Esophagus squamous epithelium (tissue), 5 donors: ENCODE measurements at places on chromosomes 7 and 10. TPM values are rescaled to one million over a fixed set of nuclear protein-coding genes. Genes with fewer than 3 reads are reported as not detected.

GRCh38 chr10:14032406-14032998, 298.2 kb downstream of the FRMD4A start:
- H3K27me3 ChIP-seq: no peaks in the 10 kb centered on the region
- H3K4me3 ChIP-seq: no peak overlapping the region
- H3K27ac ChIP-seq: no peak overlapping the region
- no peaks in the 10 kb centered on the region for H3K4me1 ChIP-seq

- no peaks in the 10 kb centered on the region for H3K27me3 ChIP-seq
- no peak overlapping the region for H3K4me3 ChIP-seq
- DNase-seq: no peak
- H3K27ac ChIP-seq: no peak overlapping the region
- no peaks in the 10 kb centered on the region for H3K36me3 ChIP-seq
Observed at GRCh38 chr7:37289781-37290180, 158.9 kb downstream of the ELMO1 start.

- DNase-seq: no peak
- no peak overlapping the region for H3K4me3 ChIP-seq
- no peaks in the 10 kb centered on the region for H3K36me3 ChIP-seq
- H3K27me3 ChIP-seq: no peaks in the 10 kb centered on the region
- H3K4me1 ChIP-seq: no peaks in the 10 kb centered on the region
Observed at GRCh38 chr10:19683960-19684359, 132.3 kb upstream of the PLXDC2 start.

- no peaks in the 10 kb centered on the region for H3K4me1 ChIP-seq
- peaks cover 13% of the 10 kb centered on the region for H3K27me3 ChIP-seq
- DNase-seq: no peak
- H3K36me3 ChIP-seq: no peaks in the 10 kb centered on the region
- no peak overlapping the region for H3K27ac ChIP-seq
Observed at GRCh38 chr7:21767300-21767900, 178.3 kb downstream of the CDCA7L start.

DNA sequence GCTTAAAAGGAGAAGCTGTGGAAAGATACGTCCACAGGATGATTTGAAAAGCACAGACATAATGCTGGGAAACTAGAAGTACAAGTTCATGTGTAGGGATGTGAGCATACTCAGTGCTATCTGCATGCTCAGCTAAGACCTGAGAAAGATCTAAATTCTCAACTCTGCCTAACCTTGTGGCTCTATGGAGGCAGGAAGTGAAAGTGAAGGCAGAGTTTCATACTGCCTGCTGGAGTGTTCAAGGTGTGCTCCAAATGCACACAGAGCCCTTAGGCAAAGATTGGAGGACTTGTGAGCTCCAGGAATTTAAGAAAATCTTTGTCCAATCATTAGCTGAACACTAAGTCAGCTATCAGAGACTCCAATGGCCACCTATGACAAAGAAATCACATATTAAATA, 190.9 kb downstream of the RNLS start:
- H3K36me3 ChIP-seq: no peaks in the 10 kb centered on the region
- no peak for DNase-seq
- no peaks in the 10 kb centered on the region for H3K27me3 ChIP-seq
- no peak overlapping the region for H3K4me3 ChIP-seq
- H3K4me1 ChIP-seq: peaks cover 14% of the 10 kb centered on the region

DNA sequence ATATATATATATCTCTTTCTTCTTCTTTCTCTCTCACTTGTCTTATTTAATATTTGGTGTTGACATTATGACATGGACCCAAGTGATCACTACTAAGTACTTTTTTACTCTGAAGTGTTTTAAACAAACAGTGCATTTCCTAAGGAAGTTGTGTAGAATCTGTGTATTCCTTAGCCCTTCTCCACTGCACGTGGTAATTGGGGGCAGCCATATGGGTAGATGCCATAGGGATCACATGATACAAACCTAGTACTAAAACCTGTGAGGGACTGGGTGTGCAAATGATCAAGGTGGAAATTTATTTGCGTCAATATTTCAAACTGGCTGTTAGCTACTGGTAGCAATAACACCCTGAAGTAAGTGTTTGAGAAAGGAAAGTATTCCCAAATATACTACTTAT, 25.0 kb downstream of the THSD7A start:
- no peak overlapping the region for H3K4me3 ChIP-seq
- DNase-seq: no peak
- H3K27ac ChIP-seq: no peak overlapping the region
- no peaks in the 10 kb centered on the region for H3K27me3 ChIP-seq

GRCh38 chr10:80917636-80918035, 379.9 kb downstream of the SH2D4B start:
- H3K4me3 ChIP-seq: no peak overlapping the region
- H3K27me3 ChIP-seq: no peaks in the 10 kb centered on the region
- no peaks in the 10 kb centered on the region for H3K4me1 ChIP-seq
- H3K36me3 ChIP-seq: no peaks in the 10 kb centered on the region

GRCh38 chr7:110507832-110508231, 583.1 kb upstream of the LRRN3 start:
- H3K27me3 ChIP-seq: no peaks in the 10 kb centered on the region
- H3K4me3 ChIP-seq: no peak overlapping the region
- H3K27ac ChIP-seq: no peak overlapping the region
- H3K4me1 ChIP-seq: no peaks in the 10 kb centered on the region

DNA sequence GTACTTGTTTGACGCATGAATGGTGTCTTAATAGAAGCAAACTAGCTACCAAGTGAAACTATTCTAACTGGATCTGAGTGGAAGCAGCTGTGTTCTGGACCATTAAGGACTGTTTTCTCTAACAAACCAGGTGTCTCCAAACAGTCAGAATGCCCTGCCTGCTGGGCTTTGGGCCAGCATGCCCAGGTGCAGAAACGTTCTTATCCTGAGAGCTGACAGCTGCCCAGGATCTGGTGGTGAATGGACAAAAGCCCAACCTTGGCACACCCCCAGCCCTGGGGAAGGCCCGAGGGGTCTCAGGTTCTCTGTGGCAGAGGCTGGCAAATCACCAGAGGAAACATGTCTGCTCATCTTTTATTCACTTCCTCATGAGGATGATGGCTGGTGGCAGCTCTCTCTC, 48.2 kb upstream of the LAMB4 start:
- DNase-seq: no peak
- H3K27me3 ChIP-seq: no peaks in the 10 kb centered on the region
- no peaks in the 10 kb centered on the region for H3K36me3 ChIP-seq
- no peak overlapping the region for H3K4me3 ChIP-seq
- H3K4me1 ChIP-seq: no peaks in the 10 kb centered on the region

DNA sequence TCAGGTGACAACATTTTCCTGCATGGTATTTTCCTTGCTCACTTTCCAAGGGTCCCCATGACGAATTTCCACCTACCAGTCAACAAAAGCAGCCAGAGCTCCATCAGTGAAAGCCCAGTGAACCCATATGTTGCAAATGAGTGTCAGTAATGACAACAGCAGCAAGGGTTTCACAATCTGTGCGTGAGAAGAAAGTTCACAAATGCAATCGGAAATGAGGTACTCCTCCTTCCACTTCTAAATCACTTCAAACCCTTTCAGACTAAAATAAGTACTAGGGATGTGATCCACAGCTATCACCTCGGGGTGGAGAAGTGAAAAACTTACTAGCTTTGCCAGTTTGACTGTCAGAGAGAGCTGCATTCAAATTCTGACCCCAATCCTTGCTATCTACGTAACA, 55.6 kb upstream of the BET1 start:
- H3K27ac ChIP-seq: no peak overlapping the region
- no peaks in the 10 kb centered on the region for H3K27me3 ChIP-seq
- DNase-seq: no peak
- H3K4me3 ChIP-seq: no peak overlapping the region
- no peaks in the 10 kb centered on the region for H3K36me3 ChIP-seq

- no peaks in the 10 kb centered on the region for H3K36me3 ChIP-seq
- peaks cover 18% of the 10 kb centered on the region for H3K4me1 ChIP-seq
- peak within 1 kb of the TSS; percentile 58 for H3K4me3 ChIP-seq
- H3K27ac ChIP-seq: peak within 1 kb of the TSS; percentile 84
- DNase-seq: peak; percentile 37
- no peaks in the 10 kb centered on the region for H3K27me3 ChIP-seq
Observed at GRCh38 chr10:96271016-96271815, at the start of gene BLNK. Gene BLNK (minus strand): TSS chr10:96271569. CDS start chr10:96271398, 171 bp downstream.

DNA sequence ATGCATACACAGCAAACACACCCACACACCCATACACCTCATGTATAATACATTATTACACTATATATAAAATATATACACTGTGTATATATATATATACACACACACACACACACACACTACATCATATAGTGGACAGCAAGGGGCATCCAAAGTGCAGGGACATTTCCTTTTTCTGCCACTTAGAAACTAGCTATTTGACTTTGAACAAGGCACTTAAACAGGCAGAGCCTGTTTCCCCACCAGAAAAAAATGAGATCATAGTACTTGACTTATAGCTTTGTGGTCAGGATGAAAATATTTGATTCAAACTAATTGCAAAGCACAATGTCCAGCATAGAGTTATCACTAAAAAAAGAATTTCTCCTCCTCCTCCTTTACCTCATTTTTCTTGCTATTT, 254.3 kb upstream of the NPVF start:
- DNase-seq: no peak
- H3K27ac ChIP-seq: no peak overlapping the region
- no peaks in the 10 kb centered on the region for H3K36me3 ChIP-seq
- H3K27me3 ChIP-seq: no peaks in the 10 kb centered on the region

DNA sequence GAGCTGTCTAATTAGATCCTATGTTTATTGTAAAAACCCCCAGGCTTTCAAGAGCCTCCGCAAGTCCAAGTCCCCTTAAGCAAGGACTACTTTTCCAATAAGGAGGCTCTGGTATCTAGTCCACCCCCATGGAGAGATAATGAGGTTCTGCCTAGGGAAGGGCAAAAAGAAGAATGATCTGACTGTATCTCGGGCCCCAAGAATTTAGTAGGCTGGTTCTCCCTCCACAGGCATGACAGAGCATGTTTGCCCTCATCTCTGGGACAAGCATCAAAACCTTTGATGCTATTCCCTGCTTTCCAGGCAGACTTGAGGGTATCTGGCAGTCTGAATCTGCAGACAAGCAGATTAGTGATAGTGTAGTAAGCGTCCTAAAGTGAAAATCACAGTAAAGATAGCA, 19.0 kb downstream of the ABCB1 start:
- no peak overlapping the region for H3K27ac ChIP-seq
- DNase-seq: no peak
- peaks cover 9% of the 10 kb centered on the region for H3K4me1 ChIP-seq
- H3K36me3 ChIP-seq: no peaks in the 10 kb centered on the region

DNA sequence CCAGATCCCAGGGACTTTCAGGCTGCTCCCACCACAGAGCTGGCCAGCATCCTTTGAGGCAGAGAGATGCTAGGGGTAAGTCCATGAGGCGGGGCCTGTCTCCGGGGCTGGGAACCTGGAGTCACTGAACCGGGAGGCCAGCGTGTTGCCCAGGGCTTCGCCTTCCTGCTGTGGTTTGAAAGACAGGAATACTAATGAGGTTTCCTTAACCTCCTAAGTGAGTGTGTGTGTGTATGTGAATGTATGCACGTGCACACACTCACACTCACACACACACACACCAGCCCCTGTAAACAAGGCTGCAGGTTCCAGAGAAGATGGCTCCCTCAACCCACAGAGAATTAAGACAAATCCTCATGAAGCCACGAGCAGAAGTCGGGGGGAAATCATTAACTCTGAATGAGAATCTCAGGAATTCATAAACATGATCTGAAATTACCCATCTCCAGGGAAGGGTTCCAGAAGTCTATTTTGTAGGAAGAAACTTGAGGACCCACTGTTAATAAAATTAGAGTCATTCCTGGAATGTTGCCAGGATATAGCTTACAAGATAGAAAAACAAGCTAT, 20.3 kb upstream of the PFKP start:
- H3K27me3 ChIP-seq: no peaks in the 10 kb centered on the region
- no peak for DNase-seq
- H3K27ac ChIP-seq: peak overlapping the region; percentile 80
- H3K36me3 ChIP-seq: no peaks in the 10 kb centered on the region

GRCh38 chr7:18337048-18337809, 158.3 kb upstream of the HDAC9 start:
- H3K4me3 ChIP-seq: no peak overlapping the region
- H3K27ac ChIP-seq: no peak overlapping the region
- H3K27me3 ChIP-seq: no peaks in the 10 kb centered on the region
- no peak for DNase-seq

DNA sequence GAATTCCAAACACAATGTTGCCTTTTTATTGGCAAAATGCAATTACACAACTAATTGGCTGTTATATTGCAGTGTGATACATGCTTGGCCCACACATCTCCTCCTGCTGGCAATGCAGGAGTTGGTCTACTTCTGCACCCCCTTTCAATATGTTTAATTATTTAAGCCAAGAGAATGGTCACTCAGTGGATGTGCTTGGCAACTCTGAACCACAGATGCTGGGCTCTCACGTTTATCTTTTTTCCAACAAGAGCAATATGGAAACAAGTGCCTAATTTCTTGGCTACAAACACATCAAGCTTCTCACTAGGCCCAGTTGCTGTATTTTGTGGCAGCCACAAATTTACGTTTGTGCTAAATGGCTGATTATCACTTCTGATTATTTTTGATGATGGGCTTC, 1149.2 kb upstream of the CELF2 start:
- no peaks in the 10 kb centered on the region for H3K36me3 ChIP-seq
- DNase-seq: no peak
- no peak overlapping the region for H3K27ac ChIP-seq
- no peak overlapping the region for H3K4me3 ChIP-seq
- H3K4me1 ChIP-seq: no peaks in the 10 kb centered on the region

GRCh38 chr10:114550756-114551635, 107.1 kb downstream of the ABLIM1 start:
- no peaks in the 10 kb centered on the region for H3K27me3 ChIP-seq
- peak overlapping the region; percentile 9 for H3K27ac ChIP-seq
- no peaks in the 10 kb centered on the region for H3K36me3 ChIP-seq
- peaks cover 13% of the 10 kb centered on the region for H3K4me1 ChIP-seq
- H3K4me3 ChIP-seq: peak overlapping the region; percentile 15

DNA sequence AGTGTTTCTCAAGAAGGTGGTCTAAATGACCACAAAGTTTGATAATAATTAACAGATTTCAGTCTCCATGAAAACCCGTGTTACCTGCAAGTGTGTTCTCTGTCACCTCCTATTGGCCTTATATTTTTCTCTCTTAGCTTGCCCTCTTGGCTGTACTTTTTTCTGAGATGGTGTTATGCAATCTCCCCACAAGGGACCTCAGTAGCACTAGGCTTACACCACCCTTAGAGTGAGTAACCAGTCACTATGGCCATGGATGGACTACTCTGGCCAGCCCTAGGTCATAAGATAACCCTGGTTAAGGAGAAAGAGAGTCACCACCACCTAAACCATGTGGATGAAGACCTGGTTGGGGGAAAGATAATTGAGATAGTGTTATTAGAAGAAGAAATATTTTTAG, 76.8 kb downstream of the NPSR1 start:
- H3K27ac ChIP-seq: no peak overlapping the region
- no peak for DNase-seq
- H3K4me3 ChIP-seq: no peak overlapping the region
- H3K4me1 ChIP-seq: no peaks in the 10 kb centered on the region
- no peaks in the 10 kb centered on the region for H3K27me3 ChIP-seq
- no peaks in the 10 kb centered on the region for H3K36me3 ChIP-seq

The AKR1B15 gene
- 4.5 TPM for total RNA-seq

The LIPK gene
- 1.9 TPM for total RNA-seq

The GNAT3 gene
- total RNA-seq: not detected

The HOXA1 gene
- total RNA-seq: 1.6 TPM

The FAM131B gene
- total RNA-seq: 0.27 TPM

The FAM25G gene
- not detected for total RNA-seq
